ENCODE measurements at places on chromosomes 7 and 10.

- no peak for DNase-seq
Observed at GRCh38 chr7:123210986-123211385, 11.2 kb upstream of the SLC13A1 start.

DNA sequence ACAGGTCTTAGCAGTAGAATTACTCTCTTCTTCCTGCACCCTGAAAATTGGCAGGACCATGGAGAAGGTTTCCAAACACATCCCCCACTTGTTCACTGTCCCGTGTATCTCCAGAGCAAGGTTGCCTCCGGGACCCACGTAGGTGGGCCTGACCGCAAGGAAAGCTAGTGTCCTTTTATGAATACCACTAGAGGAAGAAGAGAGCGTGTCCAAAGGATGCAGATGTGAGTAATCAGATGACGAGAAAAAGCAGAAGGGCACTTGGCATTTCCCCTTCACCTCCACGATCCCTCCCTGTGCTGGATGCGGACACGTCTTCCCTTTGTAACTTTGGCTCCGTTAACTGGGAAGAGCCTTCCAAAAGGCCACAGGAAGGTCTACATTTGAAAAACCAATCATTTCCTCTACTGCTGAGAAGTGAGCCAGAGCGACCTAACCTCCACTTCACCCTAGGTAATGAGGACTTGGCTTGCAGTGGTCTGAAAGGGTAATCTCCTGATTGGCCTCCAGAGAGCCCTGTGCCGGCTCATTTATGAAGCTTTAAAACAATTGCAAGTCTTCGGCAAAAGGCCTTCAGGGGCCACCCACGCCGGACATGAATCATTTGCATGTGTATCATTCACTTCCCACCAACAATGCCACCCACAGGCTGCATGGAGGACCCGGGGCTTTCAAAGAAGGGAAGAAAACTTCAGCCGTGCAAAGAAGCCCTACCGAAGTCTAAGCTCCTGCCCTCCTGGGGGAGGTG is 55.4 kb downstream of the LYZL1 start:
- DNase-seq, result no peak

DNA sequence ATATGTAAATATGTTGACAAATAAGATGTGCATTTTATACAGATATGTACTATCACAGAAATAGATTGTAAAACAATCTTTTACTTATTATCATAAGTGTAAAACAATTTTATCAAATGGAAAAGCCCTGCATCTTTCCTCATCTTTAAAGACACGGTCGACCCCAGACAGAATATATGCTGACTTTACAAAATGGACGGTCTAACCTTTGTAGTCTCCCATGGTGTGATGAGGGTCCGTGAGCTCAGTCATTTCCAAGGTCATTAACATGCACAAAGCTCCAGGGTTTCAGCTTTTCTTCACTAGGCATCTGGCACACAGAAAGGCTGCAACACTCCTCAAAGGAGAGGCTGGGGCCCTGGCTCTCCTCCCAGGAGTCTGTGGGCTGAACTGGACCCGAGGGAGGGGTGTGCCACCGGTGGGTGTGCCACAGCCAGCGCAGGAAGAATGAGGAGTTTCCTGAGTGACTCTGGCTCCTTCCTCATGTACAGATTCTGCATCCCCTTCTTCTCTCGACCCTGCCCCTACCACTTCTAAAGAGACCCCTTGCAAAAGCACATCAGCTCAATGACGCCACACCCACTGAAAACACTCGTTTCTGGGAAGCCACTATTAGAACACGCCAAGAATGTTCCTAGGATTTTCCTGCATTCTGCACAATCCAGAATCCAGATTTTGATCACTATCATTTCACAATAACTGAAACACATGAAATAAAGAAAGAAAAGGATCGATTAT is 26.2 kb upstream of the ABLIM1 start:
- DNase-seq, result no peak

DNA sequence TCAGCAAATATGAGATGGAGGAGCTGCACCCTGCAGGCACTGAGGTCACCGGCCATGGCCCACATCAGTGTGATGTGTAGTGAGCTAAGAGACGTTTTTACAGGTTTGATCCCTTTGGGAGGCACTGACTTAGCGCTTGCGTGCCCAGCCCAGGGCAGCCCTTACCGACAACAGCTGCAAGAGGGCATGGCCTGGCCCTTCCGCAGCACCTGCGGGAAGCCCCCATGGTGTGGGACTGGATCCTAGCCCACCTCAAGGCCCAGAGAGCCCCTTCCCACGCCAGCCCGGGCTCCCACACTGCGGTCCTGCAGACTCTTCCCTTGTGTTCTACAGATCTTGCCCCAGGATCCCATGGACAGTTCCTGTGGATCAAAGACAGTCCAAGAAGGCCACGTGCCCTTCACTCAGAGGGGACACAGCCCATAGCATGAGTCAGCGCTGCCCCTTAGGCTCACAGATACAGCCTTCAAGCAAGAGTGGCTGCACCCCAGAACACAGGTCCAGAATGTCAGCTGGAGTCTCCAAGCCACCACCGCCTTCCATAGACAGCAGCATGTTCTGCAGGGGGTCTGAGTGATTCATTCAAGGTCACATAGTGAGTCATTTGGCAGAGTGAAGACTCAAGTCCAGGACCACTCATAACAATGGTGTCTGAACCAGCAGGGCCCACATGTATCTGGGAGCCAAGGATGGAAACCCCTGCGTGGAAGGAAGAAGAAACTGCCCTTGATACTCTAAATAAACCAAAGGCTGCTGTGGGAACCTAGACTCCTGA is 25.4 kb downstream of the TLL2 start:
- DNase-seq, result no peak

DNA sequence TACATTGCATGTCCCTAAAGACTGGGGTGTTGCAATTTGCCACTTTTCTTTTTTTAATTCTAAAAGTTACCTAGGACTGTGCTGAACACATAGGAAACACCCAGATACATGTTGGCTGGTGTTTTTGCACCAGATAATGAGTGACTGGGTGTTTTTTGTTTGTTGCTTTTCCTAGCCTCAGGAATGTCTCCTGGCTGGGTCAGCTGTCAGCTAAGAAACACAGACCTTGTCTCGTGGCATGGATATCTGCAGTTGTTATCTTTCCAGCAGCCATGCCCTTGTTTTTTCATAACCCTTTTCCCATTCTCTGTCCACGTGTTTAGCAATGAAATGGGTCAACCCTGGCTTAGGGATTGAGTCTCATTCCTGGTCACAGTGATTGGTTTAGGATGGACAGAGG is 433.9 kb upstream of the ZMIZ1 start:
- no peak for DNase-seq

- no peak for DNase-seq
Observed at GRCh38 chr10:43125274-43125845, 12.9 kb upstream of the CSGALNACT2 start.

DNA sequence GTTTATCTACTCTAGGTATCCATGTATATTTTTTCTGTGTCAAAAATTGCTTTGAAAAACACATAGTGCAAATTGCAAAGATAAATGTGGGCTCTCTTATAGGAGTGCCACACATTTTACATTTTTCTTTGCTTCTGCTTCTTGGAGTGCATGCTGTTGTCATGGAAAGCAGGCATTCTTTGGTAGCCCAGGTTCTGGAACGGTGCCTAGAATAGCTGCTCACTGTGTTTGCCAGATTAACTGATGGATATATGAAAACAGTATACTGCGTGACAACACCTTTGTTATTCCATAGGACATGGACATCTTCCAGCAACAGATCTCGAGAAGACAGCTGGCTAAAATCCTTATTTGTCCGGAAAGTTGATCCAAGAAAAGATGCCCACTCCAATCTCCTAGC is 13.4 kb downstream of the NIPSNAP2 start:
- DNase-seq, result no peak

DNA sequence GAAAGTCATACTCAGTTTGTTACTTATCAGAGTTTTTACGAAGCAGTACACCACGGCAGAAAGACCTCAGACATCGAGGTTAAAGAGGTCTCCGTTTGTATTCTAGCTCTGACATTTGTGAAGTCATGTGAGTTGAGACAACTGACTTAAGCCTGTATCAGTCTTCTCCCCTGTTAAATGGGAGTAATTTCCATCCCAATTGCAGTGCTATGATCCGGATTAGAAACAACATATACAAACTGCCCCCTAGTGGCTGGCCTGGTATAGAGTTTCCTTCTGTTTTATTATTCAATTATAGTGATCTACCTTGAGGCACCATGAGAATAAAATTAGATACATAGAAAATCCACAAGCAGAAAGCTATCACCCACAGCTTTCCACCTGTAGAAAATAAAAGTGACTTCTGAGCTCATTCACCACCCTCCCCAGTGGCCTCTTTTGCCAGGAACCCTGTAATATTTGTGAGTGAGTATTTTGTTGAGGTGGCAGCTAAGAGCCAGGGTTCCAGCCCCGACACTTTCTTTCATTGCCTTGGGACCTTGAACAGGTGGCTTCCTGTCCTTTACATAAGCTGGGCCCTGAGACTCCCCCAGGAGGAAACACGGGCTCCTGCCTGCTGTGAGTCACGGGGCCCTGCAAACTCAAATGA is 607.2 kb upstream of the MGMT start:
- no peak for DNase-seq

- no peak for DNase-seq
Observed at GRCh38 chr7:102421706-102422240, 11.6 kb upstream of the ORAI2 start.

DNA sequence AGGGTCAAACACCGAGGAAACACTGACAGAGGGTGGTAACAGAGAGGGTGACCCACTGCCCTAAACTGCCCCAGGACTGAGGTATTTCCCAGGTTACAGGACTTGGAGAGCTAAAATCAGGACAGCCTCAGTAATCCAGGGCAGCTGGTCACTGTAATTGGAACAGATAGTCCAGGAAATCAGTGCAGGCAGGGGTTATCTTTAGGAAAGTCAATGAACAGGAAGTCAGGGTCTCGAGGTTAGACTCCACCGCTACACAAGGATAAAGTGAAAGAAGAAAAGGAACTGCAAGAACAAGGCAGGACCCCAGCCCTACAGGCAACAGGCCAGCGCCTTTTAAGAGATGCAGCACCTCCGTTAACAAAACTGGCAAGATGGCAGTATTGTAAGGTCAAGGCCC is 61.1 kb downstream of the CAV1 start:
- DNase-seq, result no peak

- DNase-seq, result no peak
Observed at GRCh38 chr10:79927111-79927828, 21.6 kb downstream of the SFTPD start.

GRCh38 chr7:27420702-27421101 is 178.1 kb downstream of the EVX1 start:
- DNase-seq, result no peak

DNA sequence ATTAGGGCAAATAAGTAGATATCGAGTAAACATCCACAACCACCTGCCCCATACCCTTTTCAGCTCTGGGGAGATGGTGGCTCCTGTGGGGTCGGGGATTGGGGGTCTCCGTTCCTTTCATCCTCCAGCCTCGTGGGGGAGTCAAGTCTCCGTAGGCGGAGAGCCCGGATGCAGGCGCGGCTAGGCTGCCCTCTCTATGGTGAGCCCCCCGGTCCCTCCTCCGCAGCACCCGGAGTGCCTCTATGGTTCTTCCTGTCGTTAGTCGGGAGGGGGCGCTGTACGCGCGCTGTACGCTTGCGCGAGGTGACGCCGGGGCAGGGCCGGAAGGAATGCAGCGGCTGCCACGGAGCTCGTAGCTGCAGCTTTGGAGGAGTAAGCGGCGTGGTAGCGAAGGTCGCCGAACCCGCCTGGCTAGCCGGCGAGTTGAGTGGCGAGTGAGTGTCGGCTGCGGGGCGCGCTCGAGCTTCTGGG is 14.8 kb upstream of the MMD2 start:
- peak; percentile 83 for DNase-seq

GRCh38 chr10:6382081-6382480 is 179.3 kb downstream of the PFKFB3 start:
- no peak for DNase-seq

GRCh38 chr7:28704706-28705105 is 253.4 kb downstream of the TRIL start:
- DNase-seq, result no peak

GRCh38 chr7:79927116-79927515 is 207.5 kb upstream of the GNAI1 start:
- no peak for DNase-seq

Data from stimulated activated CD8-positive, alpha-beta memory T cell treated with anti-CD3 and anti-CD28 coated beads, Interleukin-15, amount 100 ng/mL, for 1 hour (primary cell).